AG10803 (cell line): ENCODE measurements at places on chromosomes 12 and 14.

DNA sequence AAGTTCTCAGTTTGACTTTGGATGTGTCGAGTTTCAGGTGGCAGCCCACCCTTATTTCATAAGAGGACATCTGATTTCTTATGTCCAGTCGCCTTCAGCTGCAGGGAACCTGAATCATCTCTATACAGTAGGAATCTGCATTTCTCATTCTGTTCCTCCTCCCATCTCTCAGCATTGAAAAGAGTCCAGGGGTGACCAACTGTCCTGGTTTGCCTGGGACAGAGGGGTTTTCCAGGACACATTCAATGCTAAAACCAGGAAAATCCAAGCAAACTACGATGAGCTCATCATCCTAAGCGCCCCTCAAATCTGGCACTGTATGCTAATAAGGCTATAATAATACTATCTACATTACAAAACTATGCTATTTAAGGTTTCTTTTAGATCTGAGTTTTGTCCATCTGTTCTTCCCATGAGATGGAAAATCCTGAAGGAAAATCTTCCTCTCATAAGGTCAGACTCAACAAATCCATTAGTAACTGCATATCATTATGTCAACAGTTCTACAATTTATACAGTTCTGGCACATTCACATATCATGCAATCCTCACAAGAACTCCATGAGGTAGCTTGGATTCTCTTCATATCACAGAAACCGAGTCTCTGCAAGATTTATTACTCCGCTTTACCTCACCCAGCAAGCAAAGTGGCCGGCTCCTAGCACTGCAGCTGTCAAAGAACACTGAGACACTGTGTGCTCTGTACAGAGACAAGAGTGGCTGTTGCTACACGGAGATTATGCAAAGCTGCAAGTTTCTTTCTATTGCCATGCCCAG lies 15.6 kb upstream of the CALM1 start:
- DNase-seq, result peak; percentile 72

DNA sequence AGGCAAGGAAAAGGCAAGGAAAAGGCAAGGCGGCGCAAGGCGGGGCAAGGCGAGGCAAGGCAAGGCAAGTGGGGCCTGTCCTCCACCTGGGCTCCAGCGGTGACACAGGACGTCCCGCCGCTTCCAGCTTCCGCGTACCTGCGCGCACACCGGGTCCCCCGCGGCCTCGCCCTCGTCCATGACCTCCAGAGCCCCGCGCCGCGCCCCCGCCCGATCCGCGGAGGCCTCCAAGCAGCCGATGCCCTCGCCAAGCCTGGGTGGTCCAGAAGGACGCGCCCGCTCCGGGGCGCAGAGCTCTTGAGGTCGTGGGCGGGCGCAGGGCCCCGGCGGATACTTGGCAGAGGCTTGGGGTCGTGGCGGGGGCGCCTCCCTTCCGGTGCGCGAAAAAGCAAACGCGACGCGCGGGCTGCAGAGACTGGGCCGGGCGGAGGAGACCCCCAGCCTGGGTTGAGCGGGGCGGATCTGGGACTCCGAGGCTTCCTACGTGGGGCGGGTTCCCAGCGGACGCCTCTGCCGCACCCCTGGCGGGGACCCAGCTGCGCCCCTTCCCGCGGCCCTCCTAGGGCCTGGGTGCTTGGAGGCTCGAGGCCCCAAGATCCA lies 60.8 kb upstream of the EIF5 start:
- DNase-seq, result no peak

DNA sequence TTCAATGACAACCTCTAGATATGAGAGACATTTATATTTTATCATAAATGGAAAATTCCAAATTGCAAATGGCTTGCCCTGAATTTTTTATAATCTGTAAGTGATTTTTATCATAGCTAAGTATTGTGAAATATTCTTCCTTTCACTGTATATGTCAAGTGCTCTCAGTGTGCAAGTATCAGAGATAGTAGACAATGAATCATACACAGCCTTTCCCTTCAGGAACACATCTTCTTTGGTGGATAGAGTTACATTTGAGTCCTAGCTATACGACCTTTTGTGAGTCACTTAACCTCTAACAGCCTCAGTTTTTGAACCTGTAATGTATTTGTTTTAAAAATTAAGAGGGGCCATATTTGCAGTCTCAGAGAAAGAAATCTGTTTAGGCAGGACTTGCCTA lies 350.7 kb upstream of the SEL1L start:
- DNase-seq, result no peak

DNA sequence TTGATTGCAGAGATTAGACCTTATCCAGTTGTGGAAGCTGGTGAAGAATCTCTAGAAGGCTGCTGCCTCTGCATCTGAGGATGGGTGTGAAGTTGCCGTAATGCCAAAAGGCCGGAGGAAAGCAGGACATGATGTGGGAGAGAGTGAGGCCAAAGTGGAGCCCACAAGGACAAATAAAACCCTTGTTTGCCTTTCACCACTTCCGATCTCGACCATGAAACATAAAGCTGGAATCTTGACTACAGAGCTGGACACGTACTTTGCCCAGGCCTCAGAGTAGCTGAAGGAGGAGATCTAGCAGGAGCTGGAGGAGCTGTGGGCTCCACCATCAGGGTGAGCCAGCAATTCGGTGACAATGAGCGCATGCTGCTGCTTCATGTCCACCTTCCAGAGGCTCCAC lies 5.0 kb upstream of the CACNA1C start:
- DNase-seq, result no peak

- DNase-seq, result peak; percentile 69
These were observed 18.4 kb downstream of the OLR1 start for GRCh38 chr12:10153271-10154144.

DNA sequence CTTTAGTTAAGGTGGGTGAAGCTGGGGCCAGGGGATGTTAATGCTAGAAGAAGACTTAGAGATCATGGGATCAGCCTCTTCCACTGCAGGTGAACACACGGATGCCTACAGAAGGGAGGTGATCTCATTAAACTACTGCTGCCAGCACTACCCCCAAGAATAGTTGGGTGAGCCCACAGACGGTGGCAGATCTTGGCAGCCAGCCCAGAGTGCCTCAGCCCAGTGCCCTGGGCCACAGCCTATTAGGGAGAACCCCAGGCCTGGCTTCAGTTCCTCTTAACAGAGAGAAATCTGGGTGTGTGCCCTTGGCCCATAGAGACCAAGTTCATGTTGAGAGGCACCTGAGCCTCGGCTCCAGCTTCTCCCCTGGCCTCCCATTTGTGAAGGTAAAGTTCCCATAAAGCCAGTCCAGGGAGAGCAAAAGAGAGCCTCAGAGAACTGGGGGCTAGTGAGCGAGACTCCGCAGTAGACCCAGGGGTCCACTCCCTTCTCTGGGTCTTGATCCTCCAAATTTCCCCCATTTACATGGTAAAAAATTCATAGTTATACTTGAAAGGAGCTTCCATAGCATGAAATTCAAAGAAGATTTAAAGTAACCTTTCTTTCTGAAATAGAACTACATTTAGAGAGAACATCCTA lies 125.0 kb upstream of the CCND2 start:
- DNase-seq, result no peak

GRCh38 chr14:93047661-93048060 lies 68.1 kb downstream of the ITPK1 start:
- DNase-seq, result peak; percentile 75

GRCh38 chr12:53049571-53050318 lies at the start of gene TNS2:
TSS of gene TNS2 (plus strand) at chr12:53050065. CDS start at chr12:53050186, 121 bp downstream.
- DNase-seq, result peak; percentile 65

DNA sequence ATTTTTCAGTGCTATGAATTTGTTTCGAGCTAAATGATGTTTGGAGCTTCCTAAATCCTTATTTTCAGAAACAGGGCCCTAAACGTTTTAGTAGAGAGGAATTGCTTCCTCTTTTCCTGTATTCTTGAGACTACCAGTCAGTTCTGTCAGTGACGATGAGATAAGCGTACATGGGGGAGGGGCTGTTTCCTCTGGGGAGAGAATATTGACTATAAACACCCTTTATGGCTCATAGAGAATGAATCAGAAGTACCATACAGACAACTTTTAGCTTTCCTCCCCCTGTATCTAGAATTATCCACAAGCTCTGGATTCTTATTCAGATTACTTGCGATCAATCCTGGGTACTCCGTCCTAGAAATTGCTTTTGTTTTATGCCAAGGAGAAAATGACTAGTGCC lies 5.1 kb downstream of the TBK1 start:
- no peak for DNase-seq

DNA sequence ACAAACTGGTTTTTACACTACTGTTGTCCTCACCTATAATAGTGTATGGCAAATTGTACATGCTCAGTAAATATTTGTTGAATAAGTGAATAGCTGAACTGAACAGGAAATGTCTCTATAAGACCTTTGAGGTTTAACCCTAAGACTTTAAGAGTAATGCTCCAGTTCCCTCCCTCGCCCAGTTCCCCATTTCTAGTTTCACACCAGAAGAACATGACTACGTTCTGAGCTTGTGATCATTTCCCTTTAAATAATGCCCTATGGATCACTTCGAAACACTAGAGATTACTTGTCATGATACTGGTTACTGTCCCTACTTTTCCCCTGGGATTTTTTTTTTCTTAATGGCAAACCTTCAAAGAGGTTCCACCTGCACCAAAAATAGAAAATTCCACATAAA lies 69.3 kb downstream of the PRKD1 start:
- no peak for DNase-seq

DNA sequence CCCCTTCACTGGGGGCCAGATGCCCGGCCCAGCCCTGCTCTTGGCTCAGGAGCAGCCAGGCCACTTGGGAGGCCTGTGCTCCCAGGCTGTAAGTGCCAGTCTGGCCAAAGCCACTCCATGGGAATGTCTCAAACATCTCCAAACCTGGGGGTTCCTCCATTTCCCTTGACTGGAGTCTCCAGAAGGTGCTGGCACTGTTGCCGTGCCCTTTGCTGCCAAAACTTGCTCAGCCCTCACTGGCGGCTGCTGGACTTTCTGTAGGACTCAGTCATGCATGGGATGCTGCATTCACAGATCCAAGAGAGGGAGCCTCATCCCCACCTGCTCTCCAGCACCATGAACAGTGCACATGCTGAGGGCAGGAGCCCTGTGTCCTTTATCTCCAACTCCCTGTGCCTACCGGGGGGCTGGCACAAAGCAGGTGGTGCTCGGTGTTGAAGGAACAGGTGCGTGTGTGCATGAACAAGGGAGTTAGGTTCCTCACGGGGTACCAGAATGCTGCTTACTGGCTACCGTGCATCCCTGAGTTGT lies 9.6 kb upstream of the OTUB2 start:
- no peak for DNase-seq

DNA sequence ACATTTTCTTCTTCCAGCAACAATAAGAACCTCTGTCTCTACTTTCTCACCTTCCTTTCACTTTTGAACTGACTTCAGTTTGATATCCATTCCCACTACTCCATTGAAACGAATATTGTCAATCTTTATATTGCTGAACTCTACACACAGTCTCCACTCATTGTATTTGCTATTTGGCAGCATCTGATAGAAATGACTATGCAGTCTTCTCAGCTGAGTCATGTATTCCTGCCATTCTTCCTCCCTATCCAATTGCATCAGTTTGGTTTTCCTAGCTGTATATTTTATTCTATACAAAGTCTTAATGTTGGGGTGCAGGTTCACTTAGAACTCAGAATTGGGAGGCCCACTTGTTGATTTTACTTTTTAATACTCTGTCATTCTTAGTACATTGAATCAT lies 107.5 kb upstream of the CPNE8 start:
- no peak for DNase-seq

- DNase-seq, result peak; percentile 92
These were observed 184.4 kb downstream of the ITPR2 start for GRCh38 chr12:26648584-26648983.

DNA sequence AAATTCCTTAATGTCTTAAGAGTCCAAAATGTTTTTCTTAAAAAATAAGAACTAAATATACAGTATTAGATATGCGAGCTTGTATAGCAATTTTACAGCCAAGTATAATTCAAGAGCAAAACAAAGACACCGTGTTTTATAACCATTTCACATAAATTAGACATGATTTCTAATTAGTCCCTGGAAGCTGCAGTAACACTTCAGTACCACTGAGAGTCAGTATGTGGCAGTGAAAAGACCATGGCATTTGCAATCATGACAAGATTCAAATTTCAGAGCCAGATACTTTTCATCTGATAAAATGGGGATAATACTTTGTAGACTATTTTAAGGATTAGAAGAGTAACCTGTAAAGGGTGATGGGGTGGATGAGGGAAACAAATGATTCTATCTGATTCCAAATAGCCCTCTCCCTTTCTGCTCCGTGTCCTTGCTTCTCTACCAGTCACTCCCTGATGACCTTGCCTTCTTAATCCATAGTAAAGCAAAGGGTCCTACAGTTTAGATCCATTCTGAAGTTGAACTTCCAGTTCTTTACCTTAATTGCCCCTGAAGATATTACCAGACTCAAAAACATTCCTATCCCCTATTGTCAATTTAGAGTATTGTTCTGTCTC lies 145.4 kb upstream of the ABCD2 start:
- DNase-seq, result peak; percentile 65

DNA sequence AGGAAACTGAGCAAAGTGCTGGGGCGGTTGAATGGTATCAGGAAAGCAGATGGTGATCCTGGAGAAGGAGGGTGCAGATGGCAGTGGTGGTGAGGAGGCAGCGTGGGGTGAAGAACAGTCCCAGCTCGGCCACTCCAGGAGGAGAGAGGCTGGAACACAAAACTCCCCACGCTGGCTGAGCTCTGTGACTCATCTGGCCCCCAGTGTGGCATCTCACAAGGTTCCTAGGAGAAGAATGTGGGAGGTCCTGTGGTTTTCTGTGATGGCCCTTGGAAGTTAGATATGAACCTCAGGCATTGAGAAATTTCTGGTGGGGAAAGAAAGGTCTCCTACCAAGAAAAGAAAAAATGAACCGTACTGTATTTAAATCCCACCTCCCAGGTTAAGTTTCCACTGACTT lies 8.0 kb upstream of the NRXN3 start:
- no peak for DNase-seq

GRCh38 chr14:105351920-105352851 lies 37.6 kb downstream of the PACS2 start:
- DNase-seq, result peak; percentile 83

GRCh38 chr14:101743701-101744100 lies 17.8 kb upstream of the PPP2R5C start:
- DNase-seq, result no peak
